ENCODE measurements at places on chromosomes 12 and 14.

DNA sequence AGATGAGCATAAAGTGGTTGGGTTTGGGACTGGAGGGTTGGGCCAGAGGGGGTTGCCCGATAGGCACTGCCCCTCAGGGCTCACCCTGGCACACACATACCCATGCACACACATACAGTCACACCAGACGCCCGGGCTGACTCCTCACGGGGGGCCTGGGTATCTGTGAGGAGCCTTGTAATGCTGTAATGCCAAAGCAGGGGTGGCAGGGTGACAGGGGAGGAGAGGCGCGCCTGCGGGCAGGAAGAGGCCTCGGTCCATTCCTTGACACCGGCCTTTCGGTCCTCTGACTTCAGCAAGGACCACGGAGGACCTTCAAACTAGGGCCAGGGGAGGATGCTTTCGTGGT lies 375 bp downstream of the FAIM2 start:
- no peak for DNase-seq

DNA sequence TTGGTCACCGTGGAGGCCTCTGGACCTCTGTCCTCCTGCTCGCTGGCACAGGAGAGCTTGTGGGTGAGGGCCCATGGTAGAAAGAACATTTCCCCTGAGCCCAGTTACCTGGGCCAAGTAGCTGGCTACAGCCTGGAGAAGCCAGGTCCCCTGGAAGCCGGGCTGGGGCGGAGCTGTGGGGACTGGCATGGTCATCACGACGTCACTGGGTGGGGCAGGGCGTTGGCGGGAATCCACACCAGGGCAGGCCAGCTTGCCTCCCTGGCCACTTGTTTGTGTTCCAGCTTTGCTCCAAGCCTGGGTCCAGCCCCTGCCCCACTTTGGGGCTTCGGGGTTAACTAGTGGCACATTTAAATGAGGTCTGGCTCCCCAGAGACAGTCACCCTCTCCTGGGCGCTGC lies 35.0 kb upstream of the SLC24A4 start:
- no peak for DNase-seq

DNA sequence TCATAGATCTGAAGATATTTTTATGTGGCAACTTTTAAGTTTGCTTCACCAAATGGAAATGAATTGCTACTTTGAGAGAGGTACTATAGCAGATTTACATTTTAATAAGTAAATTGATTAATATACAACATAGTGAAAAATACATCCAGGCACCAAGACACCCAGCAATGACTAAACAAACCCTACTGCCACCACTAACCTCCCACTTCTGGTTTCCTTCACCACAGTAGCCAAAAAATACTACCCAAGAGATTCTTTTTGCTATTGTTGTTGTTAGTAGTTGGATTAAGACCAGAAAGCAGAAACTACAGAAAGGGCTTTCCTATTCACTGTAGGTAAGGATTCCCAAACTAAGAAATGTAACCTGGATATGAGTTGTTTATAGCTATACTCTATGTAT lies 54.1 kb downstream of the COCH start:
- DNase-seq = no peak

DNA sequence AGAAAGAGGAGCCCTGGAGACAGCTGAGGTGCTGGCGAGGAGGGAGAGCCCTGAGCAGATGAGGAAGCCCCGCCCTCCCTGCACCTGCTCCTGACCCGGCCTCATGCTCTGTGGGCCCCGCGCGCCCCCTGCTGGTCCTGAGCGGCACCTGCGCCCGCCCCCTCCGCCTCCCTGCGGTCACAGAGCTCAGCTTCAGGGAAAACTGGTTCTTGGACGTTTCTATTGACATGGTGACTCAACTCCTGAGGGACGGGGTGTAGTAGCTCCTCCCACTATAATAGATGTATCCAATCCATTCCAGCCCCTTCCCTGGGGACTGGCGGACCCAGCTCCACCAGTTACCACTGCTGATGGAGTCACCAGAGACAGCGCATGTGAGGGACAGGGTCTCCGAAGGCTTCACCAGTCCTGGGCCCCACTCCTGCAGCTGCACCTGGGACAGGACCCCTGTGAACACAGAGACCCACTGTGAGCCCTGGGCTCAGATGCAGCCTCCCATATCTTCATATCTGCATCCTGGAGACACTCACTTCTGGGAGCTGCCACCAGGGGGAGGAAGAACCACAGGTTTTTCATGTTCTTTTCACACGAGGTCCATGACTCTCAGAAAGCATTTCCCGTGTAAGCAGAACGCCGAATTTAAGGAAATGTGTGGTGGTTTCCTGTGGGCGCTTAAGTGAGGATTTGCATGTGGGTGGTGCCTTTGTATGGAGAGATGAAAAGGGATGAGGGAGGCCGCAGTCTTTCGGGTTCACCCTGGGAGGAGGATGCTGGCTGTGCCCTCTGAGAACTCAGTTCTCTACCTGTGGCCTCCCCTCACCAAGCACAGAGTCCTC lies 1346.4 kb downstream of the TMEM121 start:
- peak; percentile 89 for DNase-seq

DNA sequence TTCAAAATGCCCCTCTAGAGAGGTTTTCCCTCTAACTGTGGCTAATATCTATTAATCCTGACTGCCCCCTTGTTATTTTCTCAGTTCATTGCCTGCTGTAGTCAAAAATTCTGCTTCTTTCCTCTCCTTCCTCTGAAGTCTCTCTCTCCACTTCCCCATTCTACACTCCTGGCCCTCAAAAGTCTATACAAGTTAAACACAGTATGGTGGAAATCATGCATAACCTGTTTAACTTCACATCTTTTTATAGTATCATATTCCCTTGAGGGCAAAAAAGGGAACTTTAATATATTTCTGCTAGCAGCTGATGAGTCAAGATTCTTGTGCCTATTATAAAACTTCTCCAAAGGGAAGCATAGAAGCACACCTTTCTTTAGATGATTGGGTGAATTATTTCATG lies 16.7 kb downstream of the GRIP1 start:
- DNase-seq = no peak

DNA sequence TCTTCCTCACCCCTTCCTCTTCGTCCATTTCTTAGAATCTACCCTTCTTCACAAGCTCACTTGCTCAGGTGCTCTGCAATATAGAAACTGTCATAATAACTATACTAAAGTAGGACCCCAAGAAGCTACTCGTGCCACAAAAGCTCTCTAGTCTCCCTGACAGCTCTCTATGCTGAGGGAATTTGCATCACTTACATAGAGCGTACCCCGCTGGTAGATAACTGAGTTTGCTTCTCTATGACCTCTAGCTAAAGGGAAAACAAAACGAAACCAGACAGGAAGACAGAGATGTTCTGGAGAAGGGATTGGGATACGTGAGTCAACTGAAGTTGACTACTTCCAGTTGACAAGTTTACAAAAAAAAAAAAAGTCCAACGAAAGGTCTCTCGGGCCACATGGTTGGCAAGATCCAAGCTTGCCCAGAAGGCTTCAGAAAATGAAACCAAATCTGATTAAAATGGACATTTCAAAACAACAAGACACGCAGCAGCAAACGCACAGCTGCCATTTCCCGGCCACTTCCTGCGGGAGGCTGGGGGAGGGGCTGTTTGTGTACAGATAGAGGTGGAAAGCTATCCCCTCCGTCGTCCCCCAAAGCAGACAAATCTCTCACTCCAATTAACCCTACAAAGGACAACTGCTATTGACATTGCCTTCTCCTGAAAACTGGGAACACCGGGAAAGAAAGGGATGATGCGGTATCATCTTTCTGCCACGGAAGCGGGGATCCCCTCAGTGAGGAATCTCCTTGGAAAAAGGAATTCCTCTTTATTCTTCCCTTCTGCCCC lies 1.3 kb downstream of the BAZ2A start:
- no peak for DNase-seq

DNA sequence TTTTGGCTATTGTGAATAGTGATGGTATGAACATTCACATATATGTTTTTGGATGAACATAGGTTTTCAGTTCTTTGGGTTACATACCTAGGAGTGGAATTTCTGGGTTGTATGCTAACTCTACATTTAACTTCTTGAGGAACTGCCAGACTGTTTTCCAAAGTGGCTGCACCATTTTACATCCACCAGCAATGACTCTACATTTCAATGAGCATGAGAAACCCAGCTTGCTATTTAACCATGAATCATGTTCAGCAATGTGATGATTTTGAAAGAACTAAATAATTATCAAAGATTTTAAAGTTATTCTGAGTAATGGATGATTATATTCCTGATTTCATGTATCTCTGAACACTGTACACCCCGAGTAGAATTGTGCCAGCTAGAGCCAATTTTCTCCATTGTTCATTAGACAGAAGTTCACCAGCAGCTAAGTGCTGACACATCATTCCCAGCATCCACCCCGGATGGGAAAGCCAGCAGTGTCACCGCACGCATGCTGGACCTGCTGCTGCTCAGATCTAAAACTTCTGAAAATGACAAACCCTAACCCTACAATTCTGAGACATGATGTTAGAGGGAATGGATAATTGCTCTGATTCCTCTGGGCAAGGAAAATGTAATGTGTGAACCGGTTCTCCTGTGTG lies 13.3 kb upstream of the ANAPC5 start:
- no peak for DNase-seq

GRCh38 chr14:103880348-103881267 lies 33.2 kb upstream of the PPP1R13B start:
- DNase-seq = no peak

- peak; percentile 40 for DNase-seq
These were observed 1.2 kb upstream of the NEMF start for GRCh38 chr14:49853572-49854375.

- DNase-seq = no peak
These were observed 34.3 kb downstream of the ERG28 start for GRCh38 chr14:75626396-75626795.

GRCh38 chr12:53538209-53538689 lies 31.0 kb upstream of the NPFF start:
- no peak for DNase-seq

GRCh38 chr14:89621009-89621421 lies 204.0 kb upstream of the FOXN3 start:
- DNase-seq = no peak

DNA sequence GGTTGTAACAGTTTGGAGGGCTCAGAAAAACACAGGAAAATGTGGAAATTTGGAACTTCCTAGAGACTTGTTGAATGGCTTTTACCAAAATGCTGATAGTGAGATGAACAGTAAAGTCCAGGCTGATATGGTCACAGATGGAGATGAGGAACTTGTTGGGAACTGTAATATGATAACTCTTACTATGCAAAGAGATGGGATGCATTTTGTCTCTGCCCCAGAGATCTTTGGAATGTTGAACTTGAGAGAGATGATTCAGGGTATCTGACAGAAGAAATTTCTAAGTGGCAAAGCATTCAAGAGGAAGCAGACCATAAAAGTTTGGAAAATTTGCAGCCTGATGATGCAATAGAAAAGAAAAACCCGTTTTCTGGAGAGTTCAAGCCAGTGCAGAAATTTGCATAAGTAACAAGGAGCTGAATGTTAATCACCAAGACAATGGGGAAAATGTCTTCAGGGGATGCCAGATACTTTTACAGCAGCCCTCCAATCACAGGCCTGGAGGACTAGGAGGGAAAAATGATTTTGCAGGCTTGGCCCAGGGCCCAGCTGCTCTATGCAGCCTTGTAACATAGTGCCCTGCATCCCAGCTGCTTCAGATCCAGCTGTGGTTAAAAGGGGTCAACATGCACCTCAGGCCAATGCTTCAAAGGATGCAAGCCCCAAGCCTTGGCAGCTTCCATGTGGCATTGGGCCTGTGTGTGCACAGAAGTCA lies 572.7 kb upstream of the ATP2B1 start:
- no peak for DNase-seq

GRCh38 chr14:31166271-31166561 lies 41.4 kb downstream of the HECTD1 start:
- no peak for DNase-seq

DNA sequence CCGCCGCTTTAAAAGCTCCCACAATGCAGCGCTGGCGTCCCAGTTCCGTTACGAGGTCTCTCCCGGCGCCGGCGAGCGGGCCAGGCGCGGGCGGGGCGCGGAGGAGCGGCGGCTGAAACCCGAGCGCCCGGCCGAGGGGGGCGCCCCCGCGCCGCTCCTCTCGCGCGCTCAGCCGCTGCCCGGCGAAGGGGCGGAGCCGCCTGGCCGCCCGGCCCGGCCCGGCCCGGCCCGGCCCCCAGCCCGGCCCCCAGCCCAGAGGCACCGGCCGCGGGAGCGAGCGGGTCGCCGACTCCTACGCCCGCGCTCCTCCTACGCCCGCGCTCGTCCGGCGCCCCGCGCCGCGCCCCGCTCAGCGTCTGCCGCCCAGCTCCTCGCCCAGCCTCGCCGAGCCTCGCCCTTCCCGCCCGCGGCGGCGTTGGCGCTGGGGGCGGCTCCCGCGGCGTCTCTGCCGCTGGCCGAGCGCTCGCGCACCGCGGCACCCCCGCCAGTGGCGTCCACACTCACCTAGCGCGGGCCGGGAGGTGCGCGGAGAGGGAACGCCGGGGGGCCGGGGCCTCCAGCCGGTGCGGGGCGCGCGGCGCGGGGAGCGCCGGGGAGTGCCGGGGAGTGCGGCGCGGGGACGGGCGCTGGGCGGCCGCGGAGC lies at the start of gene RASSF8:
RASSF8 (plus strand) TSS at position 255 of the 643 bp plus-strand sequence. CDS start 96,662 bp downstream, outside the sequence.
- DNase-seq = no peak
